ENCODE measurements at places on chromosomes 16 and 17.
A peak's percentile ranks its signal among the peaks of the same experiment; 100 is the strongest.

DNA sequence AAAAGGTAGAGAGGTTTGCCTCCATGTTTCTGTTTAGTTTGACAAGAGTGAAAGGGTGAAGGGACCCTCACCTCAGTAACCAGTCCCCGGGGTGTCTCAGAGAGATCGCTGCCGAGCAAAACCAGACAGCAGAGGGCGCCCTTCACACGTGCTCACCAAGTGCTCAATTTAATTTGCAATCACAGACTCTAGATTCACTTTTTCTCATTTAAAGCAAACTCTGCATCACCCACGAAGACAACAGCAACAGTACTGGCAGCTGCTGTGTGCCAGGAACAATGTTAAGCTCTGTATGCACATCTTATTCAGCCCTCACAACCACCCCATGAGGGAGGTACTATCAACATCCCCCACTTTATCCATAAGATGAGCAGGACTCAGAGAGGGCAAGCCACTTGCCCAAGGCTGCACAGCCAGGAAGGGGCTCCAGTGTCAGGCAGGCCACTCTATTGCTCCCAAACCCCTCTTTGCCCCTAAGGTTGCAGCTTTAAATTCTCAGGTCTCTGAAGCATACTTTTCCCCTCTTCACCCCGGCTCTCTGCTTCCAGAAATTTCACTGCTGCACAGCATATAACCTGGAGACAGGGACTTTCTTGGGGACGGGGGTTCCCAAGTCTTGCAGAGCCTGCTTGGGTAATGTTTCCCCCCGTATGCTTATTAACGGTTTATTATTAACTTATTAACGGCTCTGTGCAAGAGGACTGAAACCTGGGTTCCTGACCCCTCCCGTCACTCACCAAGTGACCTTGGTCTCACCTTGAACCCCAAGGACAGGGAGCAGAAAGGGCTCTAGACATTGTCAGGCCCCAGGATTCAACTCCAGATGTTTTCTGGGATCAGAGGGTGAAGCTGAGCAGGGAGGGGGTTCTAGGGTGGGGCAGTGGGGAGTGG, 70.9 kb downstream of the CNGB1 start:
- DNase-seq: peak; percentile 79

DNA sequence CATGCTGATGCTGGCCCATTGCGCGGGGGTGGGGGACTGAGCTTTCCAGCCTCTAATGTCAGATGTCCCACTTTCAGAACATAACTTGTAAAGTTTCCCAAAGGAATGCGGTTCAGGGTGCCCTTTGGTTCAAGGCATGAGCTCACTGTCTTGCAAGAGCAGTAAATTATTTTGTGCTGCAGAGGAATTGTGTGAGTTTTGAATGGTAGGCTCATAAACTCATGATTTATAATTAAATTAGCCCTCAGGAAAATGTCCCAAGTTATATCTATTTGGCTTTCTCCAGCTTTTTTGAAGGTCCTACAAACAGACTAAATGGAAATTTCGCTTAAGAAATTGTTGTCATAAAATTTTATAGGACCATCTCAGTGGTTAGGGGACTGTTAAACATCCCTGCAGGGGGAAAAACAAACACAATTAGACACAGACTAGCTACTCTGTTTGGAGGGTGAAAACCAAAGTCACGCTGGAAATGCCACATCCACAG, 321.8 kb downstream of the HS3ST3B1 start:
- DNase-seq: no peak

GRCh38 chr16:6918646-6919045, 414.0 kb upstream of the RBFOX1 start:
- DNase-seq: no peak

- DNase-seq: no peak
Measured at GRCh38 chr16:64428463-64429113, 693.3 kb downstream of the CDH11 start.

DNA sequence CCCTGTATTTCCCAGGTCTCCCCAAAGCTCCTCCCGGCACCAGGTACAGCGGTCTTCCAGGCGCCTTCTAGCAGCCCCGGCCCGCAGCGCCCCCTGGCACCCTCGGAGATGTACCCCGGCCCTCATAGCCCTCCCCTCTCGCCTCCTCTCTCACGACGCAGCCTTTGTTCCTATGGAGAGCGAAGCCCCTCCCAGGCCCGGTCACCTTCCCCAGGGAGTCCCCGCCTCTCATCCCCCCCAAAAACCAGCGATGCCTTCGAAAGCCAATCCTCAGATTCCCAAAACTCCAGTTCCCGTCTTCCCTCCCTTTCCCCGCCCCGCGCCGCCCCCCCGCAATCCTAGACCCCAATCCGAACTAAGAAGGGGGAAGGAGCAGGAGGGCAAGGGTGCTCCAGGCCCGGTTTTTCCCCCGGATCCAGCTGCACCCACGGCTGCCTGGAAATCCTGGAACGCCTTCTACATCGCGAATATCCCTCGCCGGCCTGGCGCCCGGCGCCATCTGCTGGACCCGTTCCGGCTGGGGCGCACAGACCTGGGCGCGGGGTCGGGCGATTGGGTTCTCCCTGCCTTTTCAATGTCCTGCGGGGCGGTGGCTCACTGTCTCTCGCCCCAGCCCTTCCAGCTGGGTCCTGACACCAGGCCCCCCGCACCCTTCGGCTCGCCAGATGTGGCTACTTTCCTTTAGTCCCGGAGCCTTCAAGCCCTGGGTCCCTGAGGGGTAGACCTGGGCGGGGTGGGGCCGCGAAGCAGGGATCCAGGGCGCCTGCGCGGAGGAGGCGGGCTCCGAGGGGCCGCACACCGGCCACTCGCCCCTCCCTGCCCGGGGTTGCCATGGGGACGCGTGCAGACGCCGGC, at the start of gene DNAH2:
Gene DNAH2, plus strand, starts transcription at position 844 of the 855 bp plus-strand sequence. CDS start 1,991 bp downstream, outside the sequence.
- peak; percentile 50 for DNase-seq

Data from GM12865 (cell line).